Stimulated activated CD8-positive, alpha-beta memory T cell treated with anti-CD3 and anti-CD28 coated beads, Interleukin-2, amount 100 ng/mL, for 1 hour (primary cell): ENCODE measurements at places on chromosomes 3 and 15.

DNA sequence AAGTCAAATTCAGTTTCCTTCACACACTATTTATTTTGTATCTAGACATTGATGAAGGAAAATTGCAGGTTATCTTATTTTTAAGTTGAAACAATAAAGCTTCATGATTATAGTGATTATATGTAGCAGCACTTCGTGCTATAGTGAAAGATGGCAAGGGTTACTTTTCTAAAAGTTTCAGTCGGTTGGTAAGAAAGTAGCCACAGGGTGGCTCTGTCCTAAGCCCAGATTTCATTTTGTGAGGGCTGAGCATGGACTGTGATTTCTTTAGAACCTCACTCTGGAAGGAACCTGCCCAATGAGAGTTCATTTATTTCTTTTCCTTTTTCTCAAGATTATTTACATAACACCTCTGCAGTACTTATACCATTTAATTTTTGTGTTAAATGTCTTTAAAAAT, 66.5 kb downstream of the NME9 start:
- DNase-seq, result no peak

DNA sequence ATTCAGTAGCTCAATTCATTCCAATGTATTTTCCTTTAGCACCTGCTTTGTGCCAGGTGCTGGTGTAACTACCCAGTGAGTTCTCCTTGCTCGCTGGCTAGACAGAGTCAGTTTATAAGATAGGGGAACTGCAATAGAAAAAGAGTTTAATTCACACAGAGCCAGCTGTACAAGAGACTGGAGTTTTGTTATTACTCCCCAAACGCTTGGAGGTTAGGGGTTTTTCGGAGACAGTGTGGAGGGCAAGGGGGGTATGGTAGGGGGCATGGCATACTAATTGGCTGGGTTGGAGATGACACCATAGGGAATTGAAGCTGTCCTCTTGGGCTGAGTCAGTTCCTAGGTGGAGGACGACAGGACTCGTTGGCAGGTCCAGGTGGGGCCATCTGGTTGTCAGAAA, 5.4 kb upstream of the CFAP91 start:
- DNase-seq, result no peak

- no peak for DNase-seq
Measured at GRCh38 chr15:68450192-68450591, 18.2 kb upstream of the ITGA11 start.

DNA sequence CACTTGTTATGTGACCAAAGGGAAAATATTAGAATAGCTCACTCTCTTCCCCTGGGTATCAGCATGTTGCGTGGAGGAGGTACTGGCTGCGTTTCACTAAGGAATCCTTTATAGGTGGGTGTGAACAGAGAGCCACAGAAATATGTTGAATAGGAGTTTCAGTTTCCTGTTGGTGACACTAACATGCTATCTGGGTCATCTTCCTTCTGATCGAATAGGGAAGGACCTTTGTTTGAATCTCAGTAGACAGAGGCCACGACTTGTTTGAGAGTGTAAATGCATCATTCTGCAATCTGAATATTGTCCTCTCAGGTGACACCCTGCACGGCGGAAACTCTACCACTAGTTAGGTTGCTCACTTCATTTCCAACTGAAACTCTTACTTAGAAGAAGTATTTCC, 157.9 kb upstream of the SLC2A2 start:
- DNase-seq, result no peak

DNA sequence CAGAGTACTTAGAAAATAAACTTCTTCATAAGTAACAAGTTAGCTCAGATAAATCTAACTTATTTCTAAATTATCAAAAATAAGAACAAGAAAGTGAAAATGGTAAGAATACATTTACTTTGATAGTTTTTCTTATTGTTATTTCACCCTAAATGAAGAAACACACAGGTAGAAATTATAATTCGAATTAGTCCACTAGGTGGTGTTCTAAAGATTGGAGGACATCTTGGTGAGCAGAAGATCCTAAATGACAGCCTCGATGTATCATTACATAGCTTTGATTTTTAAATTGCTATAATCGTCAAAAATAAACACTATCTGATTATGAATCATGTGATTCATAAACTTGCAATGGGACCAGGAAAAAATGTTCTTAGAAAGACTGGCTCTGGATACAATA, 280.8 kb upstream of the UBE2E2 start:
- DNase-seq, result no peak

DNA sequence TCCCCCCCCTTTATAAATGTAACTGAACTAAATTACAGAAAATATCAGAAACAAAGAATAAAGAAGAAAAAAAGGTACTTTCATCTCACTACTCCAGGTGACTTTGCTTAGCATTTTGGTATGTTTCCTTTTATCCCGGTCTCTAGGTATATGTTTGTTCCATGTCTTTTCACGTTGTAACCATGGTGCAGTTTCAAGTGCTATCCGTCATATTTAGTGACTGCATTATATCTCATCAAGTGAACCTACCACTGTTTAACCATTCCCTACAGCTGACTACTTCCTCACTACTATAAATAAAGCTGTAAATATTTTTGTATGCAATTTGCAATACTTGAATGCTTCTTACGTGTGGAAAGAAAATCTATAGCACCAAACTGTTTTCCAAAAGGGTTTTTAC, 2.2 kb downstream of the BTBD1 start:
- DNase-seq, result no peak

- no peak for DNase-seq
Measured at GRCh38 chr3:108414007-108414406, 96.4 kb downstream of the MYH15 start.

DNA sequence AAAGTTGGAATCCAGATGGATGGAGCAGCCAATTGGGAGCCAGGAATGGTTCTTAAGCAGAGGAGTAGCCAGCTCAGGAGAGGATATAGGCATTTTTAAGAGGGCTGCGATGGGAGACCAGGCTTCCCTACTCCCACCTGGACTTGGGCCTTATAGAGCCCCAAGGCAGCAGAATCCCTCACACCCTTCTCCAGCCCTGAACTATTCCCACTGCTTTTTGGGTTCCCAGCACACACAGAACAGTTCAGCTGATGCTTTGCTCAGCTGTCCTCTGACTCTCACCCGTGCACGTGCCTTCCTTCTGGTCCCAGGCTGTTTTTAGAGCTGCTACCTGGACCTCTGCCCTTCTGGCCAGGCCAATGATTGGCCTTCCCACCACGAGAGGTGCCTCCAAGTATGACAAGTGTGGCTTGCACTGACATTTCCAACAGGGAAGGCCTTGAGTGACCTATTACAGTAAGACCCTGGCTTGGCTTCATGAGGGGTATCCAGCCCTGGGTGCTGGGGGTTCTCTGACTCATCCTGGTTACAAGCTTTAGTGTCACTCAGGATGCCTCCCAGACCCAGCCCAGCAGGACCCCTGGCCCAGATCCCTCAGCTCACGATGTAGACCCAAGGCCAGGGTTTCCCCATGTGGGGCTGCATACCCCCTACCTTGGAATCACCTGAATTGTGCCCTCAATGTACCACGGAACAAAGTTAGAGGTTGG, 25.2 kb downstream of the NOX5 start:
- DNase-seq, result no peak

DNA sequence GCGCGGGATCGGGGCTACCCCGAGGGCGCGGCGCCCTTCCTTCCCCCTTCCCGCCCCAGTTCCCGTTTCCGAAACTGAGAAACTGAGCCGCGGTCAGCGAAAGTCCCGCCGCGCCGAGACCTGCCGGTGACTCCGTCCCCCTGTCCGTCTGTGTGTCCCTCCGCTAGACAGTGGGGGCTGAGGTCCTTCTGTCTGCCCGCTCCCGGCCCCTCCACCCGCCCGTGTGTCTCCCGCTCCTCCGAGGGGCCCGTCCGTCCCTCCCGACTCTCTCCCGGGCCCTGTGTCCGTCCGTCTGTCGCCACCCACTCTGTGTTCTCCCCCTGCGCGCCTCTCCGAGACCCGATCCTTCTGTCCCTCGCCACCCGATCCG, 426 bp downstream of the PRKCD start:
- DNase-seq, result no peak

DNA sequence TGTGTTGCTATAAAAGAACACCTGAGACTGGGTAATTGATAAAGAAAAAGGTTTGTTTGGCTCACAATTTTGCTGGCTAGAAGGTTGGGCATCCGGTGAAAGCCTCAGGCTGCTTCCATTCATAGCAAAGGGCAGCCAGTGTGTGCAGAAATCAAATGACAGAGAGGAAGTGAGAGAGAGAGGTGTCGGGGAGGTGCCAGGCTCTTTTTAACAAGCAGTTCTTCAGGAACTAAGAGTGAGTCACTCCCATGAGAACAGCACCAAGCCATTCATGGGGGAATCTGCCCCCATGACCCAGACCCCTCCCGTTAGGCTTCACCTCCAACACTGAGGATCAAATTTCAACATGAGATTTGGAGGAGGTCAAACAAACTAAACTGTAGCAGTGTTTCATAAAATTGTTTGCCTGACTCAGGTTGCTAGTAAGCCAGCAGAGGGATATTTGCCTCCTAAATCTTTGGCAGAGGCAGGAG, 4.5 kb upstream of the PARP15 start:
- DNase-seq, result peak; percentile 20

GRCh38 chr3:118348169-118348557, 686.5 kb downstream of the IGSF11 start:
- DNase-seq, result no peak

DNA sequence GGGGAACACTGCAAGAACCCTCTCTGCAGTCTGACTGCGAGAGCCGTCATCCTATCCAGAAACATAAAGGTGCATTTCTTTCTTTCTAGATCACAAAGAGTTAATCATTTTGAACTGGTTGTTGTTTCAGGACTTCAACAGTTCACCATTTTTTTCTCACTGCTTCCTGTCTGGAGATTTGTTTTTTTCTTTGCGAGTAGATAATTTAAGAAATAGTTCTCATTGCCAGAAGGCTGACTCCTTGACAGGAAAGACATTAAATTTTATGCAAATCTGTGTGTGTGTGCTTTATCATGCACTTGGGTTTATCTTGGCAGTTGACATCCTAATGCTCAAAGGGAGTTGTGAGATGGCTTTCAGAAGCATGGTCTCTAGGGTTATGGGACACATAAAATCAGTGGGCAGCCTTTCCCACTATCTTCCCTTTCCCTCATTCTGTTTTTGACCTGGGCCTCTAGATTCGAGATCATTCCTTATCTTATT, 123.5 kb upstream of the TBL1XR1 start:
- no peak for DNase-seq

DNA sequence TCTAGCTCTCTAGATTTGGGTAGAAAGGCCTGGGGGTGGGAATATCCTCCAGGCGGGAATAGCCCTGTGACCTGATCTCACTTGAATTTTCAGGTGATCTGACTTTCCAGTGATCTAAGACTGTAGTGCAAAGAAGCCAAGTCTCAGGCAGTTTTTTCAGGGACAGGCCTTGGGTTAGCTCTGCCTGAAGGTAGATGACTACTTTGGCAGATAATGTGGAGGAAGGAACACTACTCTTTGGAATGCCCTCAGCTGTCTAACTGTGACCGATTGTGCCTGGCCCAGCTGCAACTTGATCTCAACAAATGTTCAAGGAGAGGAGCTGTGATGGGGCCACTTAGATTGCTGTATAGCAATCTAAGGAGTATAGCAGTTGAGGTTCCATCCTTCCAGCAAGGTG, 193.7 kb downstream of the TCF12 start:
- no peak for DNase-seq

GRCh38 chr15:65184305-65184867, 756 bp downstream of the CLPX start:
- DNase-seq, result no peak

- no peak for DNase-seq
Measured at GRCh38 chr3:133277813-133278212, 122.0 kb upstream of the BFSP2 start.

DNA sequence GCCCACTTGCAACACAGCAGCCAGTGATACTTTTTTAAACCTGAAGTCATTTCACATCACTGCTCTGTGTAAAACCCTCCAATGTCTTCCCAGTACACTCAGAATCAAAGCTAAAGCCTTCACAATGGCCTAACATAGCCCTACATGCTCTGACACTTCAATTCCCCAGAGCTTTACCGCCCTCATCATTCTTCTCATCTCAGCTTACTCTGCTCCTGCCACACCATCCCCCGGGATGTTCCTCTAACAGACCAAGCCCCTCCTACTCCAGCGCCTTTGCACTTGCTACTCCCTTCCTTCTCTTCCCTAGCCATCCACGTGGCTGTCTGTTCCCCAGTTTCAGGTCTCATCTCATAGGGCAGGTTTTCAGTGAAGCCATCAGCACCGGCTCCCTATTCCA, 194.0 kb downstream of the SSR3 start:
- DNase-seq, result no peak

DNA sequence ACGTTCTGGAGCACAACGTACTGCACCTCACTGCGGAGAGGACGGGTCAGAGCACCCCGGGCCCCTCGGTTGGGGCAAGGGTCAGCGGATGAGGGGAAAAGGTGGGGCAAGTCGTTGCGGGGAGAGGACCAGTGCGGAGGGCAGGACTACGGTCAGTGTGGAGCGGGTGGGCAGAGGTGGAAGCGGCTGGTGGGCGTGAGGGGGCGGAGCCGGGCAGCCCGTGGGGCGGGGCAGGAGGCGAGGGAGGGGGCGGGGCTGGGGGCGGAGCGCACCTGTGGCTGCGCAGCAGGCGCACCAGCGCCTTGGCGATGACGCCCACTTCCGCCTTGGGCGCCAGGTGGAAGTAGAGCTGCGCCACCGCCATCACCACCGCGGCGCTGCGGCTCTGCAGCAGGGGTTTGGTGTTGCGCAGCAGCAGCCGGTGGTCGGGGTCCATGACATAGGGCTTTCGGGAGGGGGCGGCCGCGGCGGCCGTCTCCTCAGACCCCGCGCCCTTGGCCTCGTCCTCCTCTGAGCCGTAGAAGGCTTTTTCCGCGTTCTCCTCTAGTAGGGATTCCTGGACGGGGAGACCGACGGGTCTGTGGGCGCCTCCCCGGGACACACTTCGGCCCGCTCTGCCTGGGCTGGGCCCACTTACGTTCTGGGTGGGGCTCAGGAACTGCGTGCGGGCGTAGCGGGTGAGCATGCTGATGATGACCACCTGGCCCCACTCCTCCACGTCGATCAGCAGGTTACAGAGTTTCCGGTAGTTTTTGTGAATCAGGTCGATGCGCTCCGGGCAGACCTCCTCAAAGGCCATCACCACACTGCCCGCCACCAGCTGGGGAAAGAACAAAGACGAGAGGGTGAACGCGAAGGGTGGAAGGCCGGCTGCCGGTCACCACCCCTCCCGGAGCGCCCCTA, 29.2 kb downstream of the AP3B2 start:
- peak; percentile 52 for DNase-seq

DNA sequence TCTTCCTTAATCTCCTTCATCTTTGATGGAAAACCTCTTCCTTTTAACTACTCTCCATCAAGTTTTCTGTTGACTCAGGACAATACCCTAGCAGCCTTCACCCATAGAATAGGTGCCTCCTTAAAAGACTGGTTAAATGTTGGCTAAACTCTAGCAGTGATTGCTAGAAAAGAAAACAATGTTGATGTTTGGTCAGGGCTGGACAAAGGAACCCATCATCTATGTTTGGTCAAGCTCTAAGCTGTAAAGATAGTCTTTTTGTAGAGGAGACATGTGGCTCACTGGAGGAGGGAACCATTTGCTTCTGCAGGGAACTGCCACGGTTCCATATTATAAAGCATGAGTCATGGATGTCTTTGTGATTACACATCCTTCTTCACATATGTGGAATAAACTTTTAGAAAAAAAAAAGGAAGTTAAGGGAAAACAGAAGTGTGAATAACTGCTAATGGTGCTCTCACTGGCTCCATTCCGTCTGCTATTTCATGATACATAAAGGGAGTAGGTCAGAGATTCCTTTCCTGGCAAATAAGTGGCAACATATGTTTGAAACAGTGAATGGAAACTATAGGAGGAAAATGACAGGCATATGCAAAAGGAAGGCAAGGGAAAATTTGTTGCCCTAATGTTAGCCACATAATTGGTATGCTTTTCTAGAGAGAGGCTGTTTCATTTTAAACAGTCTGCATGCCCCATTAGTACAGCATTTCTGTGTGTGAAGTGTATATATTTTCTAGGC, 78.2 kb downstream of the CMSS1 start:
- no peak for DNase-seq

- DNase-seq, result no peak
Measured at GRCh38 chr3:134371542-134372324, 2.5 kb downstream of the AMOTL2 start.
